ENCODE measurements at places on chromosomes 5 and 9.

DNA sequence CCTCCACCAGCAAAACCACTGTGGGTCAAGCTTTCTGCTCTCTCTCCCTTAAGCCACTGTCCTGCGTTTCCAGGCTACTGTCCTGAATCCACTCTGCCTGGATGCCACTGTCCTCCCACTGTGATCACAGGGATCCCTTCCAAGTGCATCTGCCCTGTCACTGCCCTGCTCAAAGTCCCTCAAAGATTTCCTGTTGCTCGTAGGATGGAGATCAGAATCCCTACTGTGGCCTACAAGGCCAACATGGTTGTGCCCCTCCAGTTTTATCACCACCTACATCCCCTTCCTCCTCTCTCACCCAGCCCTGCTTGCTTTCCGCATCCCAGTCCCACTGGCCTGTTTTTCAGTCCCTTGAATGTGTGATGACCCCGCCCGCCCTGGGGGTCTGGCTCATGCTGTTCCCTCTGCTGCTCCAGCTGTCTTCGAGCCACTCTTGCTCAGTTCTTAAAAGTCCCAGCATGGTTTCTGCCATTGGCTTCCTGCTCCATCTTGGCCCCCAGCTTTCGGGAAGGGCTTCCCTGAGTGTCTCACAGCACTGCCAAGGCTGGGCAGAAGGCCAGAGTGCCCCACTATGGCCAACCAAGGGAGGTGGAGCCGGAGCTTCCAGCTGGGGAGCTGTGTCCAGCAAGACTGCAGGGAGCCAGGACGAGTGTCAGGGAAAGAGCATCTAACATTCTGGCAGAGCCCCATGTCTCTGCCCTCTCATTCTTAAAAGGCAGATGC, 12.9 kb upstream of the FRRS1L start:
- DNase-seq, result no peak

DNA sequence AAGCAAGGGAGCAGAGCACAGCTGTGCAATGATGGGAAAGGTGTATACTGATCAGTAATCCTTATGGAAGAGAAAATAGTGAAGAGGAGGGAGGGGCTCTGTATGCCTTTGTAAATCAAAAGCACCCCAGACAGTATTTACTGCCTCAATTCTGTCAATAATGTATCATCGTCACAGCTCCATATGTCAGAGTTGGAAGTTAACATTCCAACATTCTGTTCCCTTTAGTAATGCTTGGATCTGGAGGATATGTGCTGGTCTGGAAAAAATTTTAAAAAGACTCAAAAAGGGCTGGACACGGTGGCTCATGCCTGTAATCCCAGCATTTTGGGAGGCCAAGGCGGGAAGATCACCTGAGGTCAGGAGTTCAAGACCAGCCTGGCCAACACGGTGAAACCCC, 310.4 kb downstream of the ACTL7B start:
- DNase-seq, result no peak

DNA sequence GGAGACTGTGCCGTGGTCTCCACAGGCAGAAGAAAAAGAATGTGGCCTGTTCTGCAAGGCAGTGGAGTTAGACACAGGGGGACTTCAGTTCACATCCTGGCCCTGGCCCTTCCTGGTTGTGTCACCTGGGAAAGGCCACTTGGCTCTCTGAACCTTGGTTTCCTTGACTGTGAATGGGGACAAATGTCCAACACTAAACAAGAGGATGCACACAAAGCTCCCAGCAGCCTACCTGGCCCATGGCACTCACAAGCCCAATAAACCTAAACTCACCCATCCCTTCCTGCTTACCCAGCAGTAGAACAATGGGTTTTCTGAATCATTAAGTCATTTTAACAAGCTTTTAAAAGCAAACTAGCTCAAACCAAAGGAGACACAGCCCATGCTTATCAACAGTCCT, 103.9 kb downstream of the FRMD3 start:
- no peak for DNase-seq

DNA sequence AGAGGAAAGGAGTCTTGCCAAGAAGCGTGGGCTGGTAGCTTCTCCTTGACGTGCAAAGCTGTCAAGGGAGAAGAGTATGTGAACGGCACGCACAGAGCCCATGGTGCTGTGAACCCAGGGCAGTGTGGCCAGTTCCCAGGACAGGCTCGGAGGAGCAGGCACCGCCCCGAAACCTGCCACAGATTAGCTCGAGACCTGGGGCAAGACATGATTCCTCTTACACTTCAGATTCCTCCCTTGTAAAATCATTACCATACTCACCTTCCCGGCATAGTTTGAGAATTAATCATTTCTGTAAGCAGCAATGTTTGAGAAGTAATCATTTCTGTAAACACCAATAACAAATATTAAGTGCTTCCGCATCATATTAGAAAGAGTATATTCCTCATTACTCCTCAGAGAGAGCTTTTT, 19.9 kb downstream of the GOLM1 start:
- DNase-seq, result no peak

- no peak for DNase-seq
Observed at GRCh38 chr5:107794741-107795140, 124.0 kb upstream of the EFNA5 start.

GRCh38 chr9:72356041-72356582, 8.9 kb downstream of the ZFAND5 start:
- no peak for DNase-seq

DNA sequence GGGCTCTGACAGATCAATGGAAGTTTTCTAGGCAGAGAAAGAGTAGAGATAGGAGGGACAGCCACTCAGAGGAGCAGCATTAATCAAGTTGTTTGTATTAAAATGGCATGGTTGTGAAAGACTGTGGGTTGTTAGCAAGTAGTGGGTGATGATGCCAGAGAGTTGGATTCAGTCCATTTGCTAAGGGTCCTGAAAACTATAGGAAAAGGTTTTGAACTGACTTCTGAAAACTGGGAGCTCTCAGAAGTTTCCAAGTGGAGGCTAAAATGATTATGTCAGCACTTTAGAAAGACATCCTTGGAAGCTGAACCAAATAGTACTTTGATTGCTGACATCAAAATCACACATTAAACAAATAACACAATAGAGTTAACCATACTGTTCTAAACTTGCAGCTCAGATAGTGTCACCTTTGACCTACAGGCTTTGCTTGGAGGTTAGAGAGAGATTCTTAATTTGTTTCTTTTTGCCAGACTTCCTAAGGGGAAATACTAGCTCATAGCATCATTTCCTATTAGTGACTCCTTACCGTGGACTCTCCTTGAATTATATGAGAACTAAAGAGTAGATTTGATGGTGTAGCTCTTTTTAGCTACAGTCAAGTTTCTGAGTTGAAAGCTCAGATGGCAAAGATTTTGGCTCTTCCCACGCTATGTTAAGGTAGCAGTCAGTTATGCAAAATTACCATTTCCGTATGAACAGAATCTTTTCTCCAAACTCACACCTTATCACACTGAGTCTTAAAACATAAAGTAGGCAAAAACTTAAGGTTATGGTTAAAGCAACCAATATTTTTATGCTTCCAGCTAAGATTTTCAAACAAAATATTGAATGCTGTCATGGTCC, 277.1 kb downstream of the NR3C1 start:
- no peak for DNase-seq

DNA sequence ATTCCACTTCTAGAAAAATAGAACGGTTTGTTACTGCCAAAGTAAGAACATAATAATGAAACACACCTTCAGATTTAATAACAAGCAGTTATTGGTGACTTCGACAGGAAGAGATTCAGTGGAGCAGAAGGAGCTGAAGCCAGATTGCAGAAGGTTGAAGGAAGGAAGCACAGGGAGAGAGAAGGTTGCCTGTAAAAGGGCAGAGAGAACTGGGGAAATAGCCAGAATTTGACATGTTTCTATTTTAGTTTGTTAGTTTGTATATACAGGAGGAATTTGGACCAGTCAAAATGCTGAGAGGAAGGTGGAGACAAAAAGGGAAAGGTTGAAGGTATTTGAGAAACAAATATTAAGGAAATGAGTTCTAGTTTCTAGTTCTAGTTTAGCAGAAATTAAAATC, 269.2 kb upstream of the ELAVL2 start:
- no peak for DNase-seq

- no peak for DNase-seq
Observed at GRCh38 chr9:125650271-125650737, 56.7 kb downstream of the MAPKAP1 start.

GRCh38 chr9:101509572-101509971, 24.1 kb upstream of the RNF20 start:
- no peak for DNase-seq

DNA sequence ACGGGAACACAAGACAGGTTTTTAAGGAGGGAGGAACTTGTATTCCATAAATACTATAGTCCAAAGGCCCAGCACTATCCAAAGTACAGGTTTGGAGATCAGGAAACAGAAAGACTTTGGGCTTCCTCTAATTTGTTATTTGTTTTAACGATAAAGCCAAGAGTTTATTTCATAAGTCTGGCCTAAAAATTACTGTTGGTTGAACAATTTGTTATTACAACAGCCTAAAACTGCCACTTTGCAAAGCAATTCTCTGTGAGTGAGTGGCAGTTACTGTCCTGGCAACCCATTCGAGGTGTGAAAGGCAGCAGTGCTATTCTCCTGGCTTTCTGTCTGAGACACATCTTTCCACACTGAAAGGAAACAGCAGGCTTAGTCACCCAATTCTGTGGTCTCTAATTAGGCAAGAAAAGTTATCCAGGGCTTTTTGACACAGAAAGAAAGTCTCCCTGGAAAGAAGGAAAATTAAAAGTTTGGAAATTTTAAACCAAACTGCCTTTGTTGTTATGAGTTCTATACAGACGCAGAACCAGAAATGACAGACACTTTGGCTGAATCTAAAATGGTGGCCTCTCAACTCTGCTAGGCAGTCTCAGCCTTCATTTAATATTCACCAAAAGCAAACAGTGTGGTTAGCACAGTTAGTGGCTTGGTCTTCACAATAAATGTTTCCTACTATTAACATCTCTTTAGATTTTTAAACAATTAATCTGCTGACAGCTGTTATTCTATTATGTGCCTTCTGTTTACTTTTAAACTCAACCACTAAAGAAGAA, 33.9 kb downstream of the PSMB7 start:
- DNase-seq, result no peak

All from CD4-positive, alpha-beta T cell treated with Interleukin-6 at 100 ng/mL for 8 hours (primary cell).